ENCODE measurements at places on chromosomes 11 and 22. TPM values are rescaled to one million over a fixed set of nuclear protein-coding genes. Genes with fewer than 3 reads are reported as not detected.

GRCh38 chr11:126158054-126158791, 53.2 kb downstream of the RPUSD4 start:
- DNase-seq = no peak
- H3K4me1 ChIP-seq = no peaks in the 10 kb centered on the region
- no peak overlapping the region for H3K27ac ChIP-seq
- H3K36me3 ChIP-seq = no peaks in the 10 kb centered on the region
- no peaks in the 10 kb centered on the region for H3K27me3 ChIP-seq

DNA sequence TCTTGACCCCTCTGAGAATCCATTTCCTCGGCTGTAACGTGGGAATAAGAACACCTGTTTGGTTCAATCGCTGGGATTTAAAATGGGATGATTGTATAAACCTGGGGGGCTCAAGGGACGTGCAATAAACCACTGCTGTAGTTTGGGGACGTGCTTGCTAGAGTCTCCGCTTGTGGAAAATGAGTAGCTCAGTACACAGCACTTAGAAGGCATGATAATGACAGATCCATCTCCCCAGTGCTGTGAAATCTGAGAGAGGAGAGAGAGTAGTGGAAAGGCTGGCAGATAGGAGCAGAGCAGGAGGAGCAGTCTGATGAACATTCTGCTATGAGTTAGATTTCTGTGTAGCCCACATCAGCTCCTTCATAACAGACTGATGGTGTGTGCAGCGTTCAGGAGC, 256.5 kb downstream of the MN1 start:
- DNase-seq = no peak
- H3K27me3 ChIP-seq = no peaks in the 10 kb centered on the region
- no peak overlapping the region for H3K4me3 ChIP-seq
- H3K4me1 ChIP-seq = no peaks in the 10 kb centered on the region

GRCh38 chr11:87421422-87421821, 383.7 kb downstream of the TMEM135 start:
- H3K27ac ChIP-seq = no peak overlapping the region
- no peaks in the 10 kb centered on the region for H3K36me3 ChIP-seq
- no peaks in the 10 kb centered on the region for H3K27me3 ChIP-seq
- no peak overlapping the region for H3K4me3 ChIP-seq
- no peak for DNase-seq
- no peaks in the 10 kb centered on the region for H3K4me1 ChIP-seq

DNA sequence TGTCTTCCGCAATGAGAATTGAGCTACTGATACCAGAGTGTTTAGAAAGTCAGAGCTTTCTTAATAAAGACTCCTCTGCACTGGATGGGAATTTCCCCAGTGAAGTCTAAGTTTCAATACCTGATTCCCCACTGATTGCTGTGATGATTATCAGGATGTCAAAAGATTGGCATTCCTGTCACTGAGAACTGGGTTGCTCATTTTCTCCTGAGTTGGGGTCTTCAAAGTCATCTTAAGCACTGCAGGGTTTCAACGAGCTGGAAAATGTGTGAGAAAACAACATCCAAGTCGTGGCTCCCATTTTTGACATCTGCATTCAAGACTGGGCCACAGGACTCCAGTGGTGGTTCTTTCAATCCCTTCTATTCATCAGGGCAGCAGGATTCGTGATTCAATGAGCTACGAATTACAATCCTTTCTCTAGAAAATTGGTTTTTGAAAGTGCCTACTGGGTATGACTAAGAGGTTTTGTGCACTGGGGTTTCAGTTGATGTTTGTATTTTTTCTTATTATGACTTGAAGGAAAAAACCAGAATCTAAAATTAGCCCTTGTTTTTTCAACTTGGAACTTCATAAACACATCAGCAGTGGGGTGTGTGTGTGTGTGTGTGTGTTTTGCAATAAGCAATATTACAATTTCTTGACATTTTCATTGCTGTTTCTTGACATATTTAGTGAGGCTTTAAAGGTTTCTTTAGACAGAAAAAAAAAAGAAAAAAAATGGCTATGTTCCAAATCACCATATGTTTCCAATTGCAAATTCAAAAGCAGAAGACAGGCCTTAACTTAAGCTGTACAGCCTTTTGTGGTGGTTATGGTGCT, 233.0 kb downstream of the FAM76B start:
- no peaks in the 10 kb centered on the region for H3K4me1 ChIP-seq
- no peak overlapping the region for H3K4me3 ChIP-seq
- H3K27me3 ChIP-seq = no peaks in the 10 kb centered on the region
- no peak overlapping the region for H3K27ac ChIP-seq
- no peak for DNase-seq

- DNase-seq = no peak
- no peaks in the 10 kb centered on the region for H3K4me1 ChIP-seq
- H3K36me3 ChIP-seq = no peaks in the 10 kb centered on the region
- no peaks in the 10 kb centered on the region for H3K27me3 ChIP-seq
- H3K4me3 ChIP-seq = no peak overlapping the region
Measured at GRCh38 chr11:99277281-99277680, 256.5 kb downstream of the CNTN5 start.

DNA sequence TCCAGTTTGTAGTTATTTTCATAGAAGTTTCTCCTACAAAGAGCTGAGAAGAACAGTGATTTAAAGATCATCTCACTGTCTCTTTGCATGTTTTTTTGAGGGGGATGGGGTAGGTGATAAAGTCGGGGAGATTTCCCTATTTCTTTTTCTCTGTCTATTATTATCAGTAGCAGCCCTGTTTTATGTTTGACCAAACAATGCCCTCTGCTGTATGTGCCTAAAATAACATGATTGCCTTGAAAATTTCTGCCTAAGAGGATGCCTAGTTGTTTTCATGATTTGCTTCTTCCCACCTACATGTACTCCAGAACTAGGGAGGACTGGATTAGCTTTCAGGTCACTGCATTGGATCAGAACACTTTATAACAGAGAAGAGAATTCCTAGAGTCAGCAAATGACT, 1330.2 kb downstream of the LRRC4C start:
- H3K27ac ChIP-seq = no peak overlapping the region
- no peak overlapping the region for H3K4me3 ChIP-seq
- no peaks in the 10 kb centered on the region for H3K36me3 ChIP-seq
- no peaks in the 10 kb centered on the region for H3K4me1 ChIP-seq
- no peak for DNase-seq
- no peaks in the 10 kb centered on the region for H3K27me3 ChIP-seq

GRCh38 chr11:70524096-70524922, 126.0 kb downstream of the CTTN start:
- no peak overlapping the region for H3K4me3 ChIP-seq
- no peak overlapping the region for H3K27ac ChIP-seq
- no peaks in the 10 kb centered on the region for H3K36me3 ChIP-seq
- H3K4me1 ChIP-seq = peaks cover 5% of the 10 kb centered on the region
- H3K27me3 ChIP-seq = no peaks in the 10 kb centered on the region
- DNase-seq = no peak

- H3K36me3 ChIP-seq = no peaks in the 10 kb centered on the region
- no peak overlapping the region for H3K4me3 ChIP-seq
- no peak for DNase-seq
- H3K27ac ChIP-seq = no peak overlapping the region
- H3K27me3 ChIP-seq = no peaks in the 10 kb centered on the region
- H3K4me1 ChIP-seq = no peaks in the 10 kb centered on the region
Measured at GRCh38 chr11:109547356-109548027, 125.5 kb downstream of the C11orf87 start.

DNA sequence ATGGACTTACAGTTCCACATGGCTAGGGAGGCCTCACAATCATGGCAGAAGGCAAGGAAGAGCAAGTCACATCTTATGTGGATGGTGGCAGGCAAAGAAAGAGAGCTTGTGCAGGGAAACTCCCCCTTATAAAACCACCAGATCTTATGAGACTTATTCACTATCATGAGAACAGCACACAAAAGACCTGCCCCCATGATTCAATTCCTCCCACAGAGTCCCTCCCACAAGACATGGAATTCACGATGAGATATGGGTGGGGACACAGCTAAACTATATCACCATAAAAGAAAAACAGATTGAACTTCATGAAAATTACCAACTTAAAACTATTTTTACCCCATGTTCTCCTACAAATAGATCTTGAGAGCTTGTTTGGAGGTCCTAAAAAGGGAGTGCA, 19.6 kb downstream of the ENTHD1 start:
- no peaks in the 10 kb centered on the region for H3K27me3 ChIP-seq
- no peaks in the 10 kb centered on the region for H3K4me1 ChIP-seq
- DNase-seq = no peak

DNA sequence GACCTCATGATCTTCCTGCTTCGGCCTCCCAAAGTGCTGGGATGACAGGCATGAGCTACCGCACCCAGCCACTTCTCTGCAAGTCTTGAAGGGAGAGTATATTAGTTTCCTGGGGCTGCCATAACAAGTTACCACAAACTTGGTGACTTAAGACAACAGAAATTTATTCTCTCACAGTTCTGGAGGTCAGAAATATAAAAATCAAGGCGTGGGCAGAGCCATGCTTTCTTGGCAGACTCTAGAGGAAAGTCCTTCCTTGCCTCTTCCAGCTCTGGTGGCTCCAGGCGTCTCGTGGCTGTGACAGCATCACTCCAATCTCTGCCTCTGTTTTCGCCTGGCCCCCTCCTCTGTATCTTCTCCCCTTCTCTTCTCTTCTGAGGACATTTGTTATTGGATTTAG, 110.2 kb upstream of the NAV2 start:
- H3K27ac ChIP-seq = no peak overlapping the region
- no peak for DNase-seq
- peaks cover 7% of the 10 kb centered on the region for H3K4me1 ChIP-seq
- H3K36me3 ChIP-seq = no peaks in the 10 kb centered on the region
- H3K27me3 ChIP-seq = no peaks in the 10 kb centered on the region

Gene ZNF215
- 0.55 TPM for total RNA-seq

Gene TPCN2
- total RNA-seq = 43.5 TPM

Gene ROBO4
- 17.3 TPM for total RNA-seq

Gene TRPC6
- 14.7 TPM for total RNA-seq

Measured in upper lobe of left lung (tissue), 6 donors.